ENCODE measurements at places on chromosomes 1 and 21.

- no peak for DNase-seq
Measured at GRCh38 chr1:57741521-57741920, 317.7 kb upstream of the DAB1 start.

DNA sequence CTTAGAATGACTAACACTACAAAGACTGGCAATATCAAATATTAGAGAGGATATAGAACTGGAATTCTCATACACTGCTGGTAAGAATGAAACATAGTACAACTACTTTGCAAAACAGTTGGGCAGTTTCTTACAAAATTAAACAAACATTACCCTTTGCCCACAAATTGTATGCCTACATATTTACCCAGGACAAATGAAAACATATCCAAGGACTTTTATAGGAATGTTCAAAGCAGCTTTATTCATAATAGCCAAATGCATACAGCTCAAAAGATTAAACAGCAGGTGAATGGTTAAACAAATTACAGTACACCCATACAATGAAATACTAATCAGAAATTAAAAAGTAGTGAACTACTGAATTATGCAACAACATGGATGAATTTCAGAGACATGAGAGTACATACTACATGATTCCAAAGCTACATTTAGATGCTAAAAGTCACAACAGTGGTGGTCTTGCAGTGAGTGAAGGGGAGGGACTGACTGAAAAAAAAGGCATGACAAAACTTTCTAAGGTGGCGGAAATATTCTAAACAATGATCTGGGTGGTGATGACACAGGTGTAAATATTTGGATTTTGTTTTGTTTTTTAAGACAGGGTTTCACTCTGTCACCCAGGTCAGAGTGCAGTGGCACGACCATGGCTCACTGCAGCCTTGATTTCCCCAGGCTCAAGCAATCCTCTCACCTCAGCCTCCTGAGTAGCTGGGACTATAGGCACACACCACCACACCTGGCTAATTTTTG is 40.4 kb downstream of the LYST start:
- no peak for DNase-seq

GRCh38 chr1:112509005-112509659 is 367 bp downstream of the WNT2B start:
- no peak for DNase-seq

GRCh38 chr21:33801424-33802405 is 113.9 kb downstream of the ATP5PO start:
- DNase-seq, result no peak

DNA sequence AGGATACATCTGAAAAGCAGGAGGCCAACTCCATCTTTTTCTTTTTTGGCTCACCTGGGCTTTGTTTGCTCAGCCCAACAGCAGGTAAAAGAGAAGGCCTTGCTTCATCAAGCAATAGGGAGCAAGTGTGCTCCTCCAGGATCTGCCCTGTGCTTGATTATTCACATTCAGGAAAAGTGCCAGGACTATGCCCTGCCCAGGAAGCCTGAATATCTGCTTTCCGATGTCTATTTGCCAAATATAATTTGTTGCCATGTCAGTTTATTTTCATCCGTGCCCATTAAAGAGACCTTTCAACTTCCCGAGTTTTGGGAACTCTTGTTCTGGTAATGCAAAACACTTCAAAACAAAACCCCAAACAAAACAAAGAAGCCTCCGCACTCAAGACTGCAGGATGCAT is 185.3 kb downstream of the CDC7 start:
- DNase-seq, result no peak

- no peak for DNase-seq
Measured at GRCh38 chr21:19767546-19767945, 1230.7 kb upstream of the NCAM2 start.
